ENCODE measurements at places on chromosomes 16 and 17.

GRCh38 chr17:43849116-43849515, 2.1 kb downstream of the CD300LG start:
- no peak for DNase-seq

GRCh38 chr17:38706505-38707216, 1.6 kb downstream of the MLLT6 start:
- no peak for DNase-seq

DNA sequence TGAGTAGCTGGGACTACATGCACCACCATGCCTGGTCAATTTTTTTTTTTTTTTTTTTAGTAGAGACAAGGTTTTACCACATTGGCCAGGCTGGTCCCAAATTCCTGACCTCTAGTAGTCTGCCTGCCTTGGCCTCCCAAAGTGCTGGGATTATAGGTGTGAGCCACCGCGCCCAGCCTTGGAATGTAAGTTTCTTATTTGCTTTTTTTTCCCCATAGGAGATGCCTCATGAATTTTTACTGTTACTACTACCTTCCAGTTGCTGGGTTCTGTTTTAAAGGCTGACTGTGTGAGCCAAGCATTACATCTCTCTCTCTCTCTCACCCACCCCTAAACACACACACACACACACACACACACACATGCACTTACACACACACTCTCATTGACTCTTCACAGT, 112.6 kb downstream of the RGS9 start:
- no peak for DNase-seq

DNA sequence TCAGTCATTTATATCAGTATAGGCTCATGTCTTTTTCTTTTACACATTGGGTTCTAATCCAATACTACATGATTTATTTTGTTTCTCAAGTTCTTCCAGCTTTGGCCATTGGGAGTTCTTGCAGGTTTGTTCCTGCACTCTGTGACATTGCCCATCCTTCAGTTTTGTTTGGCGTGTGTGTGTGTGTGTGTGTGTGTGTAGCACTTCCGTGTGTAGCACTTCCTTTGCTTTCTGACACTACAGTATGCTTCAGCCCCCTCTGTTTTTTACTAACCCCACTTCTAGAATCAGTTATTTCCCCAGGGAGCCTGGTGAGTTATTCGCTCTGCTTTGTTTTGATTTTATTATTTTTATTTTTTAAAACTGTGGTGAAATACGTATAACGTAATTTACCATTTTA, 75.6 kb upstream of the LGALS9 start:
- no peak for DNase-seq

DNA sequence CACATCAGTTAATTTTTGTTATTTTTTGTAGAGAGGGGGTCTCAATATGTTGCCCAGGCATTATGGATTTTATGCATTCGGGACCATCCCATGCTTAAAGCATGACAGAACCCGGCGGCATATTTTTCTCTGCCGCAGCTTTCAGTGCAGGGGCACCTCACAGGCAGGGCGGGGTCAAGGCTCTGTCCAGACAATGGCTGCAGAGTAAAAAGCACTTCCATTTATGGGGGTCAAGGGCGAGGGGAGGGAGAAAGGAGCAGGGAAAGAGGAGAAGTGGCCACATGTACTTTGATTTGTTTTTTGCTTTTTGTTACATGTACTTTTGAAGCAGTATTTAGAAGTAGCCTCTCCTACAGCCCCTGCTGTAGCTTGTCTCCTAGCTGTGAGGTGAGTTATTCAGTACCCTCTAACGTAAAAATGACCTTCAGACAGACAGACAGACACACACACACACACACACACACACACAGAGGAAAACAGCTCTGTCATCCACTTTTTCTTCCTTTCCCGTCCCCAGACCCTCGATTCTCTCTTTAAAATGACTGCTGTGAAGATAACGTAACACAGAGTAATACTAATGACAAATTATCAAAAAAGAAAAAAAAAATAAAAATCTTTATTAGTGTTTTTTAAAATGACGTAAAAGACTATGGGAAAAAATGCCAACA, 856 bp upstream of the SCPEP1 start:
- no peak for DNase-seq

- DNase-seq: no peak
These were observed 27.4 kb downstream of the TMEM11 start for GRCh38 chr17:21186399-21187187.

DNA sequence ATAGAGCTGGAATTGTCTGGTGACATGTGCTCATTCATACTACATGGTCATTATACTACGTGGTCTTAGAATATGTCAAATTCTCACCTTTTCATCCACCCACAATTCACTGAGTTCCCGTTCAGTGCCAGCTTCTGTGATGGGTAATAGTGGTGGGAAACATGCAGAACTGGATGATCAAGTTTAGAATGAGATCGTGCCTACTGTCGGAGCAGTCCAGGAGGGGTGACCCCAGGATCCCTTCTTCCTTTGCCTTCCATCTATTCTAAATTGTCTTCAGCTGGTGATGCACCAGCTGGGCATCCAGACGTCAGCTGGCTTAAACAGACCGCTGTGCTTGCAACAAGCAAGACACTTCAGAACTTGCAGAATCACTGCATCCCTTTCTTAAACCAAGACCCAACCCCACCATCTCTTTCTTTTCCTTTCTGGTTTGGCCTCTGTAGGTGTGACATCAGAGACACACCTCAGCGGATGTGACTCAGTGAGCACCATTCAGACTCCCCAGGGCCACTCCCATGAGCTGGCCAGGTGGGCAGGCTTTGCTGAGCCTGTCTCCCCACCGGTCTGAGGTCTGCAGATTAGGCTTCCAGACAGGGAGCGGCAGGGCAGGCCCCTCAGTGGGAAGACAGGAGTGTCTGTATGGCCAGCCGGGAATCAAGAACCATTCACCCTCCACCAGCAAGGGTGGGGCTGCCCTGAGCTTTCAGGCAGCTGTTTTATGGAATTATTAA, 18.1 kb downstream of the C17orf100 start:
- no peak for DNase-seq

- DNase-seq: peak; percentile 60
These were observed 3.4 kb downstream of the SLC38A10 start for GRCh38 chr17:81291662-81292061.

- DNase-seq: no peak
These were observed 112.2 kb downstream of the CMIP start for GRCh38 chr16:81556715-81557284.

GRCh38 chr16:88200896-88201185, 181.9 kb upstream of the ZNF469 start:
- DNase-seq: no peak

- DNase-seq: no peak
These were observed 32.9 kb downstream of the DEF8 start for GRCh38 chr16:89981414-89981813.

- no peak for DNase-seq
These were observed 776.1 kb downstream of the KCNJ2 start for GRCh38 chr17:70945386-70945785.

- DNase-seq: no peak
These were observed 34.9 kb downstream of the ARHGAP17 start for GRCh38 chr16:24980077-24980793.

DNA sequence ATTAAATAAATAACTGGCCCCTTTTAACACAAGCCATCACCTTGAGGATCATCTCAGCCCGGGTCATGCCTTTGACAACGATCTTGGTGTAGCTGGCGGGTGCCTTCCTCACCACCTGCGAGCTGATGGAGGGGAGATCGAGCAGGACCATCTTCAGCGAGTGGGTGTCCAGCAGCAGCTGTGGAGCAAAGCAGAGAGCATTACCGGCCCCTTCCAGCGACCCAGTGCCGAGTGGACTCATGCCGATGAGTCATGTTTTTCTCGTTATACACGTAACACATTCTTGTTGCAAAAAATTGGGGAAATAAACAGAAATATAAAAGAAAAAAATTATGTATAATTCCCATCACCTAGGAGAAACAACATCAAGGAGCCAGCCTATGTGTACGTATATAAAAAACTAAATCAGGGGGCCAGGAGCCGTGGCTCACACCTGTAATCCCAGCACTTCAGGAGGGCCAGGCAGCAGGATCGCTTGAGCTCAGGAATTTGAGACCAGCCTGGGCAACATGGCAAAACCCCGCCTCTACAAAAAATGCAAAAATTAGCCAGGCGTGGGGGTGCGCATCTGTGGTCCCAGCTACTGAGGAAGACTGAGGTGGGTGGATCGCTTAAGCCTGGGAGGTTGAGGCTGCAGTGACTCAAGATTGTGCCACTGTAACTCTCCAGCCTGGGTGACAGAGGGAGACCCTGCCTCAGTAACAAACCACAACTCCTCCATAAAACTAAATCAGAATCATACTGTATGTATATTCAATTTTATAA, 169.1 kb upstream of the RPH3AL start:
- DNase-seq: no peak

DNA sequence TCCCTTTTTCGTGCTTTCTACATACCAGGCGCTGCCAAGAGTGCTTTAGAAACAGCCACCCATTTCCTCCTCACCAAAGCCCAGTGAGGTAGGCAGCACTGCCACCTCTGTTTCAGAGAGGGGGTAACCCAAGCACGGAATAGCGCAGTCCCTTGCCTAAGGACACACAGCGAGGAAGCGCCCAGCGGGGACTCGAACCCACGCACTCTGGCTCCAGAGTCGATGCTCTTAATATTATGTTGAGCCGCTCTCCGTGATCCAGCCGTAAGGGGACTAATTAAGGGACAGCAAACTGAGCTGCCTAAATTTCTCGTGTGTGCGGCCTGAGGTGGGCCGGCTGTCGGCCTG, 497 bp downstream of the CES1 start:
- DNase-seq: no peak

DNA sequence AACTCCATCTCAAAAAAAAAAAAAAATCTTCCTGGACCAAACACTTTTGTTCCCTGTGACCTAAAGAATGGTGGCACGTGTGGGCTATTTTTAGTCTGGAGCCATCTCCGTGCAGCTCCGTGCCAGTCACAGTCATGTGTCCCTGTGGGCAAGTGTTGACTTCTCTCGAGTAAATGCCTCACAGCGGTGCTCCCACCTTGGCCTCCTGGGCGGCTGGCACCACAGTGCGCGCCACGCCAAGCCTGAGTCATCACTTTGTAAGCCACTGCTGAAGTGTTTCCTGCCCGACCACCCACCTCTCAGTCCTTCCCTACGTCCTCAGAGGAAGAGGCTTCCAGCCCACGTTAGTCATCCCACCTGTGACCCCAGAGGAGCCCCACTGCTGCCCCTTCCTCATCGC, 10.9 kb upstream of the HEXD start:
- DNase-seq: no peak

Data from activated T-helper 2 cell treated with anti-CD3 and anti-CD28 coated beads, Interferon-gamma antibody, Interleukin-2, Interleukin-4, amounts not matched to agents 10 μg/mL and 5 μg/mL and 100 μg/mL, durations not matched to agents 14 hours and 24 hours and 36 hours (primary cell).